NCI-H187 treated with DMSO at 0.1 percent for 48 hours (cell line): ENCODE measurements at places on chromosomes 5 and 9.

DNA sequence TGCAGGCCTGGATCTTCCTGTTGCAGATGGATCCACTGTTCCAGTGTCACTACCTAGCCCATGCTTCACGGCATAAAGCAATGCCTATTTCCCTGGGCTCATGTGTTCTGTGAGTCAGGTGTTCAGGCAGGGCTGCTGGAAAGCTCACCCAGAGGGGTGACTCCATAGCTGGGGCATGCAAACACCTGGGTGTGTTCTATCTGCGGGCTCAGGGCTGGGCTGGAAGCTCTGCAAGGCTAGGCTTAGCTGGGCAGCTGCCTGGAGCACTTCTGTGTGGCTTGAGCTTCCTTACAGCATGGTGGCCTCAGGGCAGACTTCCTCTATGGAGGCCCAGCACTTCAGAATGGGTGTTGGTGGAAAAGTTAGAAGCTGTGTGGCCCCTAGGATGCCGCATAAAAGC, 139.9 kb downstream of the GADD45G start:
- DNase-seq = no peak

DNA sequence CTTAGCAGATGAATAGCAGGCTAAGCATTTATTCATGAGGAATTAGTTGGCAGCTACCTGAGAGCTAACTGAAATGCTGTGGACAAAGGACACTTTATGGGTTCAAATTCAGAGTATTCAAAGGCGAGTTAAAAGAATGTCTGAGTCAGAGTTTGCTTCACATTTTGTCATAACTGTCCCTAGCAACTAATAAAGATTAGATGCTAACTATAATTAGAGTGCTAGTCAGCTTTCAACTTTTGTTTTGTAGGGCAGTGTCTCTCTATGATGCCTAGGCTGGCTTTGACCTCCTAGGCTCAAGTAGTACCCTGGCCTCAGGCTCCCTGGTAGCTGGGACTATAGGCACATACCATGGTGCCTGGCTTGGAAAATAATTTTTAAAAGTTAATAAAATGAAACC, 4.6 kb downstream of the SMC5 start:
- DNase-seq = no peak

- no peak for DNase-seq
These were observed 1058.7 kb upstream of the ACO1 start for GRCh38 chr9:31325778-31326177.

- no peak for DNase-seq
These were observed 325.6 kb downstream of the PRELID2 start for GRCh38 chr5:145509336-145510136.

DNA sequence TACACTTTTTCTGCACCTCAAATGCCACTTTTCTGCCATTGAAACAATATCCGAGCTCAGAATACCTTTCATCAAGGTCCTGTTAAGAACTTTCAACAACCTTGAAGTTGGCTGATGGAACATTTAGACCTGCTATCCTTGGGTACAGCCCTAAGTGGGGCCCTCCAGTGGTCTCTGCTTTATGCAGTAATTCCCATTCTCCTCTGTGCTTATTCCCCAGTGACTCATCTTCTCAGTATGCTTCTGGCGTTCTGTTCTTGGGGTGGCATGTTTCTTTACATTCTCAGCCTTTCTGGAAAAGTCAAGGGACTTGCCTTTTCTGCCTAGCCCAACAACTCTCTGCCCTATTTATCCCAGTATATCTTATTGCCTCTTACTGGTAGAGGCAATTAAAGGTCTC, 7.1 kb downstream of the ANP32B start:
- DNase-seq = no peak

GRCh38 chr9:79581794-79582193, 10.0 kb downstream of the TLE4 start:
- no peak for DNase-seq

DNA sequence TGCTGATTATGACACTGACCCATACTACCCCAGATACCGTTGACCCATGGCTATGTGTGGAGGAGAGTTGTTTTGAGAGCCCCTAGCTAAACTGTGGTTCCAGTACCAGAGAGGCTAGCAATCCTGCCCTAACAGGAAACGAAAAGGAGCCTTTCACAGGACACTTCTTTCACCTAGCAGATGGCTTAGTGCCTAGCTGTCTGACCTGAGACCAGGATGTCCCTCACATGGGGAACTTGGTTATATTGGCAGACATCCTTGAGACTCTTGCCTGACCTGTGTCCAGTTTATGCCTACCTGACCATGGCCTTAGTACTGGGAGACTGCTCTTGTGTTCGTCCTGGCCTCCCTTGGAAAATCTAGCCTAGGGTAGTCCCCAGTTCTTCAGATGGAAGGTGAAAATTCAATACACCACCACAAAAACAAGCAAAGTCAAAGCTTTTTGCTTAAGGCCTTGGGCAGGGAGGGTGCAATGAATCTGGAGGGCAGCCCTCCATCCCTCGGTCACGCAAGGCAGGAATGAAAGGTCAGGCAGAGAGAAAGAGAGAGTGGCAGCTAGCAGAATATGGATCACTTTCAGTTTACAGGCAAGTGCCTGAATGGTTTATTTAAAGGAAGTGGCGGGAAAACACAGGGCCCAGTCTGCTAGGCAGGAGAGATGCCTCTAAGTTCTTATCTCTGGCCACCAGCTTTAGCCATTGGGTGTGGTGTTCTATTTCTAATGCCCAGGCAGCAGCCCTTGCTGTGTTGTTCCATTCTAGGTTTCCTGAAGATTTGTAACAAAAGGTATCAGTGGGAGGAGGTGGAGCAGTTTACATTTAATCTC, 16.4 kb upstream of the ZNF474 start:
- no peak for DNase-seq

GRCh38 chr5:125037530-125037929, 291.1 kb upstream of the ZNF608 start:
- DNase-seq = no peak

- DNase-seq = no peak
These were observed 19.3 kb downstream of the OTULINL start for GRCh38 chr5:14600846-14601245.

DNA sequence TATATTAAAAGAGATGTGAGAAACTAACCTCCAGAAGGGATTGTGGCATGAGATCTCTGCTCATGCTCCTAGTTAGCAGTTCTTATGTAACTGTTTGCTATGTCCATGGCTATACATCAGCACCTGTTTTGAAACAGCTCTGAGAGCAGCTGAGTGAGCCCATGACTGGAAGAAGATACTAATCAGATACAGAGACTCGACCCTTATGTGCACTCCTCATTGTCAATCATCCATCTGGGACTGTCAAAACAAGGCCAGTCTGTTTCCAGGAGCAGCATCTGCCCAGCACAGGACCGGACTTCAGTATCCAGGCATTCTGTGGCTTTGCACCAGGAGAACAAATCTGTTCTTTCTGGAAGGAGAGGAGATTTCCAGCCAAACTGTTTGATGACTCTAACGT, 77.7 kb downstream of the EFNA5 start:
- DNase-seq = no peak

DNA sequence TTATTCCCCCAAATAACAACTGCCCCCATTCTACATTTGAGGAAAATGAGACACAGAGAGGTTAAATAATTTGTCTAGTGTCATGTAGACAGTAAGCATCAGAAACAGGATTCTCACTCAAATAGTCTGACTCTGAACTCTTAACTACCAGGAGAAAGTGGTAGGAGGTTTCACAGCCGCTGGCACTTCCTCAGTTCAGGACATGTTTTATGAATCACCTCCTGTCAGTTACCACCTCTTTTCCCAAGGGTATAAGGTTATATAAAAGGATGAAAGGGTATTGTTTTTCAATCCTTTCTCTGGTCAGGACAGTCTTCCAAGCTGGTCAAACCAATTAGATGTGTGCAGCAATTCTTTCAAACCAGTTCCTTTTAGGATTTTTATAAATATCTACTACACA, 52.1 kb downstream of the TSSK1B start:
- DNase-seq = no peak

DNA sequence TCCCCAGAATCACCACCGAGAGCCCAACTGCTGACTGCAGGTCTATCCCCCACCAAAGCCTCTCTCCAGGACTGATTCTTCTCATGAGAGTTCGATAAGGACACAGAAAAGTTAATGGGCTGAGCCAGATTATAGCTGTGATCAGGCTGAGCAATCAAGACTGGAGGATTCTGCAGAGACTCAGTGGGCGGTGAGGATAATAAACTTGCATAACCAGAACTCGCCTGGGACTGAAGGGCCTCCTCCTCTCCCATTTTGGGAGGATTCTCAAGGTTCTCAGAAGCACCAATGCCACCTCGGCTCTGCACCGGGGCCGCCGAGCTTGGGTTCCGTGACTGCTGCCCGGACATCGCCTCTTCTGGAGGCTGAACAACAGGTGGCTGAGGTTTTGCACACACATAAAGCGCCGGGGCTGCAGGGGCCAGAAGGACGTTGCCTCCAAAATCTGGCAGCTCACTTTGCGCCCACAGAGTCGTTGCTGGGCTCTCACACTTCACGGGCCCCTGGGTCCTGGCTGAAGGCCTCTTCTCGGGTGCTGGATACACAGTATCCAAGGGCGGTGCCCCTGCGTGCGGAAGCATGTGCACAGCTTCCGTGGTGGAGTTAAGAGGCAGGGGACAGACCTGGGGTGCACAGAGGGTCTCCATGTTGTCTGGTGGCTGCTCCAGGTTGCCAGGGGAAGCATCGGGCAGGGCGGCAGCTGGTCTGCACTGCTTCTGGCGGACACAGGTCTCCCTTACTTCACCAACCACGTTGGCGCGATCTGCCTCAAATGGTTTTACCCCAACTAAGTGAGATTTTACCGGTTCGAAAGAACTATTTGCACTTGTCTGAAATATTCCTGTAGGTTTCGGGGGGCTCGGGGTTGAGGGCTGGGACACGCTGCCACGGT, 7.6 kb downstream of the SEC16A start:
- DNase-seq = no peak

GRCh38 chr9:27157097-27157496, 48.1 kb downstream of the TEK start:
- no peak for DNase-seq

GRCh38 chr5:151825445-151825844, 53.7 kb downstream of the G3BP1 start:
- DNase-seq = peak; percentile 42

DNA sequence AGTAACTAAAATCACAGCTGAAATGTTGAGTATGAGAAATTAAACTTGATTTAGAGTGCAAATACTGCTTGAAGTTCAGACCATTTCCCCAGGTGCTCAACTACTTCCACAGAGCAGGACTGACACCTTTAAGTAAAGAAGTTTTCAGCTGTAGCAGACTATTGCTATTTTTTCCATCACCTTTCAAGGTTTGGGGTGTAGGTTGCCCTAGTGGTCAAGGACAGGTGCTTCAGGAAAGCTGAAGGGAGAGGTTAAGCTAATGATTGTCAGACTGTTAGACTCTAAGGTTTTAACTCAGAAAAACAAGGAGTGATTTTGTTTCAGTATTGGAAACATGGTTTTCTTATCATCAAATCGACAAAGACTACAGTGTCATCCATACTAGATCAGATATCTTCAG, 162.1 kb downstream of the CCDC192 start:
- no peak for DNase-seq

DNA sequence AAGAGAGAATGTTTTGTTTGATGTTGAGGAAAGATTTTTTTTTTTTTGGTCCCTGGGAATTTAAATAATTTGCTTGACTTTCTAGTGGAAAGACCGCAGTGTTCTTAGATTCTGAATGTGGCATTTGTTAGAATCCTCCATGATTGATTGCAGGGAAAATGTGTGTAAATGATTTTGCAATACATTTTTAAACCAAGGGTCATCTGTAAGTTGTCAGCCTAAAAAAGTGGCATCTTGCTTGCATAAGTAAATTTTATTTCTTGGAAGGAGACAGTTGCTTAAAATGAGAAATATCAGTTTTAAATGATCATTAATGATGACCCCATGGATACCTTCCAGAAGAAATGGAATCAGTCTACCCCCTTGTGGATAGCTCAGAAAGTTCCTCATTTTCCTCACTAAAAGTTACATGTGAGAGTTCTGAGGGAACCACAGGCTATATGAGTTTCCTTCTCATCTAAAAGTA, 105.1 kb upstream of the SLC25A48 start:
- DNase-seq = no peak

- DNase-seq = no peak
These were observed 24.9 kb upstream of the CRHBP start for GRCh38 chr5:76927961-76928360.

GRCh38 chr9:29211580-29212396, 1638.5 kb upstream of the C9orf72 start:
- DNase-seq = no peak

- no peak for DNase-seq
These were observed 90.0 kb upstream of the NIPBL start for GRCh38 chr5:36786448-36787012.

DNA sequence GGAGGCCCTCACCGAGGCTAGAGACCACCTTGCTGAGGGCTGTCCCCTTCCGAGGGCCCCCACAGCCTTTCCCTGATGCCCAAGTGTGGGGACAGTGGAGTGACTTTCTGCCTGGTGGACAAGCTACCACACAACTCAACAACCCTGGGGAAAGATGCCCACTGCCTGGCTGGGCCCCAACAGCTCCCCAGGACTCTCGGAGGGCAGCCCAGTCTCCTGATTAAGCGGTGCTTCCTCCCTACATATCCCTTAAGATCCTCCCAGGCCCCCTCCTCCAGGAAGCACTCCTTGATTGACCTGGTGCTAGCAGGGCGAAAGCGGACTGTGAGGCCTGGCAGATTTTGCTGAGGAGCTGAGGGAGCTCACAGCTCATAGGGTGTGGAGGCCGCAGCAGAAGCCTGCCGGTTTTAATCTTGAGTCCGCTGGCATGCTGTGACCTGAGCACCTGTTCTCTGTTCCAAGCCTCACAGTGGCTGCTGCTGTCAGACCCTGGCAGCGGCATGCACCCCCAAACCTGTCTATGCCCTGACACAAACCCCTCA, 2.2 kb downstream of the NSMF start:
- no peak for DNase-seq

GRCh38 chr5:1001406-1002270, 7.0 kb upstream of the NKD2 start:
- no peak for DNase-seq

DNA sequence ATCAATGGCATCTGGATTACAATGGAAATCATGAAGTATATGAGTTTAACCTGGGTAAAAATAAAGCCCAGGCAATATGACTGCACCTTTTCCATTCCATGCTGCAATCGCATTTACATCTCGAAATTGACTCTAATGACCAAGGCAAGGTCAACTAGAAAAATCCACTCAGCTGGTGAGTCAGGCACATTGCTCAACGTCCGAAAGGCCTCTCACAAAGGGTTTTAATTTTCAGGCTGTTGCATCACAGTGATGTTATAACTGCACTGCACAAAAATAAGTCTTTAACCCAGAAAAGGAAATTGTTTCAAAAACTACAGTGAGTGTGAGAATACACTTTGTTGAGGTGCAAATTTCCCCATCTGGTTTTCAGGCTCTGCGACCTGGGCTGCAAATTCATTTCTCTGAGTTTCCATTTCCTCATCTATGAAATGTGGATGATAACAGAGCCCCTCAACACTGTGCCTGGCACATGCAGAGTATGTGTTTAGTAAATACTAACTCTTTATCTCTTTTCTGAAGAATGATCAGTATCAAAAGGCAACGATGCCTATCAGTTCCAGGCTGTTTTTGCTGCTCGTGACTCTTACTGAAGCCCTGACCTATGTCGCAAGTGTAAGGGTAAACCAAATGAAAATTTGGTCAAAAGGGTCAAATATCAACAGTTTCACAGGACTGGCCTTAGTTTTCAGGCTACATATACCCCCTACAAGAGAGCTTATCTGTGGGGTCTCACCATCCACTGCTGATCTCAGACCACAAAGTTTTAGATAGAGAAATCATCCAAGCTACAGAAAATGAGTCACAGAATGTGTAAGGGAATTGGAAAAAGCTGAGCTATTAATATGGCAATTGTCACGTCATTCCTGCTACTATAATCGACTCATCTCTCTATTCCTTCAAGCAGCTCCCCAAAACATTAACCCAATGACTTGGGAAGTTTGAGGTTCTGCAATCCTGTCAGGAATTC, 4.1 kb downstream of the NFIL3 start:
- no peak for DNase-seq

GRCh38 chr5:179131321-179131835, 71.2 kb downstream of the ZNF354C start:
- DNase-seq = no peak
